ENCODE measurements at places on chromosomes 2 and 18. TPM values are rescaled to one million over a fixed set of nuclear protein-coding genes. Genes with fewer than 3 reads are reported as not detected.

CAPN14 gene
- 0.17 TPM for total RNA-seq

- no peak for DNase-seq
Measured at GRCh38 chr18:24128700-24129099, 10.2 kb upstream of the CABYR start.

GRCh38 chr2:69545477-69545932, 98.0 kb downstream of the AAK1 start:
- no peak for DNase-seq

DNA sequence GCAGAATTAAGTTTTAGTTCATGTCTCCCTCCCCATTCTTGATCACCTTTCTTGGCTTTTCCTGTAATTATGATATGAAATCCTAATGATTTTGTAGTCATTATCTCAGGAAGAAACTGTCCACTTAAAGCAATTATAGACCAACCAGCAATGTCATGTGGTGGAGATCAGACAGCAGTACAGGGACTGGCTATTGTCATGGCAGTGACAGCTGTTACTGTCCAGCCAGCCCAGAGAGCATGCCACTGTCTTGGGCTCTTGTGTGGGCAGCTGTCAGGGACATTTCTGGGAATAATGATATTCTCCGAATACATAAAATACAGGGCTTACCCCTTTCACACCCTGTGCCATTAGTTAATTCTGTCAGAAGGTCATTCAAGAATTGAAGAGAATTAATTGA, 355.3 kb upstream of the RAB12 start:
- no peak for DNase-seq

- DNase-seq, result no peak
Measured at GRCh38 chr2:128777196-128778035, 458.7 kb upstream of the HS6ST1 start.
